ENCODE measurements at places on chromosomes 7 and 10.

- DNase-seq = no peak
Measured at GRCh38 chr7:78924581-78924980, 528.9 kb downstream of the MAGI2 start.

DNA sequence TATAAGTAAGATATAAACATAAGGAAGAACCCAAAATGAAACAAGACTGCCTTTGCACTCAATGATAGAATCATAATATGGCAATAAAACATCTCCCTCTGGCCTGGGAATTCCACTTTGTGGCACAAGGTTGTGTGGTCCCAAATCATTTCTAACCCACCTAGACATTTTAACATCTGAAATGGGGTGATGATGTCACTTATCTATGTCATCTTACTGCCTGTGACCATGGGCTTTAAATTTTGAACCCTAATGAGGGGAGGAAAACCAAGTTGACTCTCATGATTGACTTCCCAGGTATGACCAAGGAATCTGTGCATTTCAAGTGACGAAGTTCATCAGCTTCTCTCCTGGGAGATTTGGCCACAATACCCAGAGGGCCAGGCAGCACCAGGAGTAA, 24.5 kb upstream of the ACSM6 start:
- DNase-seq = no peak

- no peak for DNase-seq
Measured at GRCh38 chr7:91379236-91379635, 115.0 kb downstream of the FZD1 start.

- no peak for DNase-seq
Measured at GRCh38 chr7:137642472-137642871, 204.3 kb downstream of the DGKI start.

GRCh38 chr10:126731610-126731990, 61.1 kb upstream of the C10orf90 start:
- no peak for DNase-seq

DNA sequence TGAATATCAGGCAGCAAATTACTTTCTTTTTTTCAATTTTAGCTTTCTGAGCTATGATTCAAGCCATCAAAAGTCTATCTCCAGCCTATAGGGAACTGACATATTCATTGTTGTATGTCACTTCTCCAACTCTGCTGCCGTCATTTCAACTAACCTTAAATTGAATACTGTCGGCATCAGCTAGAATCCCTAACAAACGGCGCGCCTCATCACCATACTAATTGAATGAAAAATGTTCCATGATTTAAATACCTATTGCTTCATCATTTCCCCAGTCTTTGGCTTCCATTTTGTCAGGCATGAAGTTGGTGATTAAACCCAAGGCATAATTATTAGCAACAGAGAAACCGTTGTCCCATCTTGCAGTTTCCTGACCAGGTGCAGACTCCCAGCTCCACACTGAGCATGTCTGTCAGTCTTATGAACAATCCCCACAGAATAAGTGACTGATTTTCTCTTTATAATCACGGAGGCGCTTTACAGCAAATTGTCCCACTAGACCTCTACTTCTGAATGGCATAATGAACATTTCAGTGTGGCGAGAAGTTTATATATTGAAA, 83.5 kb upstream of the NPY start:
- no peak for DNase-seq

GRCh38 chr10:103696411-103697145, 158.8 kb downstream of the SH3PXD2A start:
- DNase-seq = peak; percentile 40

GRCh38 chr7:28586736-28587135, 174.4 kb downstream of the CREB5 start:
- DNase-seq = no peak

DNA sequence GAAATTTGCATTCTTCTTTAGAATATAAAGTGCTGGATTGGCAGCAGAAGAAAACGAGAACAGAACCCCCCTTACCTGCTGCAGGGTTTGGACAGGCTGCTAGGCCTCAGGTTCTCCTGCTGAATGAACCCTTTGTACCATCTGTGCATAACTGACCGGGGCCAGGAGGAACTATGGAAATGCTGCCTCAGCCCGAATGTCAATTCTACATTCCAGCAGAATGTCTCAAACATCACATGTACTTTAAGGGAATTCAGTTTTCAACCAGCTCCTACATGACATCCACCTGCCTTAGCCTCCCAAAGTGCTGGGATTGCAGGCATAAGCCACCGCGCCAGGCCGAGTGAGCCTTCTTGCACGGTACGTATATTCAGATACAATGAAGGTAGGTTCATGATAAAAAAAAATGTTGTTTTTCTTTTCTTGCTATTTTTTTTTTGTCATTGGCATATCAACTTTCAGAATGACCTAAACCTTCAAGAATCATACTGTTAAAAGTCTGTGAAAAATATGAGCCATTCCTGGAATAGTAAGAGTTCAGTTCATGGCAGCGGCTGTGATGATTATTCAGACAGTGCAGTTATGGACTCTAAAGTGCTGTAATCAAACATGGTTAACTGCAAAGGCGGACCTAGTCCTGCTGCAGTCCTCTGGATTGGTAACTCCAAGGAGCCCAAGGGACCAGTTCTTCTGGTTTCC, 84.4 kb upstream of the TNS3 start:
- no peak for DNase-seq

DNA sequence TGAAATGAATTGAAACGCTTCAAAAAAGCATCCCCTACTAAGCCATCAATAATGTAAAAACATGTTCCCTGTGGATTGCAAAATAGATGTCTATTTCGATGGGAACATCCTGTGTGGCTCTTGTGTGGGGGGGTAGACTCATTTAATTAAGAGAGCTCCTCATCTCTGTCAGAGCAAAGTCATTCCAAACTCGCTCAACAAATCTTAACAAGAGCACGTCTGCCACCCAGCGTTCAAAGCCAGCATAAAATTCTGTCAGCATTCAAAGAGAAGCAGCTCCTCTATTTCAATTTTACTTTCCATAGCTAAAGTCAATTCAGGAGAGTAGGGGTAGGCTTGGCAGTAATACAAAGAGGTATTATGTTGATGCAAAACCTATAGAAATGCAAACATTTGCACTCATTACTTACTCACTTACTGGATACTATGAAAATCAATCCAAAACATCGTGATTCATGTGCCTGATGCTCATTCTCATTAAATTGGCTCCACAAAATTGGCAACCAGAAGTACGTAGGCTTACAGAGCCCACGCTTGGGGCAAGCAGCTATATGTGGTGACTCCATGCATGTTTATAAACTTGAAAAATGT, 114.9 kb downstream of the IPMK start:
- peak; percentile 6 for DNase-seq

GRCh38 chr7:113268757-113269156, 150.4 kb upstream of the SMIM30 start:
- DNase-seq = no peak
